ENCODE measurements at places on chromosomes 1 and 21.
A peak's percentile ranks its signal among the peaks of the same experiment; 100 is the strongest.

DNA sequence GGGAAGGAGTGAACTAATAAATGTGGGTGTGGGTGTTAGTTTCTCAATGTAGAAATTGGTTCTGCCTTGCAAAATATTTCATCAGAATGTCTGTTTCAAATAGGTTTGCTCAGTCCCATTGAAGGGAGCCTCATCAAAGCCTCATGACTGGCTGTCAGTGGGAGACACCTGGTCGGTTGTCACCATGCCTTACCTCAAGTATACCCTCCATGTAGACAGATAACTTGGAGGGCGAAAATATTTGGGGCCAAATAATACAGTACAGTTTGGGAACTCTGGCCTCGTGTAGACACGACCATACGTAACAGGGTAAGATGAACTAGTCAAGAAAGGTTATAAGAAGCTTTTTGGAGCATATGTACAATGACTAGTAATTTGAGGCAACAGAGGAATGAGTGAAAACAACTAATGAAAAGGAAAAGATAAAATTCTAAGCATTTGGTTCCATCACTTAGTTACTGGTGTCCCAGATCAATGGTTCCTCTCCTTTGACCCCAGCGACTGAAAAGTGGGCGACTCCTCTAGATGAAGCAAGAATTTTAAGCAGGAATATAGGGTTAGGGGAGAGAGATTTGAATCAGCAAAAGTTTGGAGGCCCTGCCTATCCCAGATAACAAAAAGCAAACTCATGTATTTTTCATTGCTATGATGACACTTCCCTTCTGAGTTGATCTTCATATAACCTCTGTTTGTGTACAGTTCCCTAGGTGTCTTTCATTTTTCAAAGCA is 163.9 kb downstream of the LRRC40 start:
- DNase-seq = no peak

GRCh38 chr1:207017615-207018559 is 14.7 kb downstream of the C1orf116 start:
- DNase-seq = no peak

DNA sequence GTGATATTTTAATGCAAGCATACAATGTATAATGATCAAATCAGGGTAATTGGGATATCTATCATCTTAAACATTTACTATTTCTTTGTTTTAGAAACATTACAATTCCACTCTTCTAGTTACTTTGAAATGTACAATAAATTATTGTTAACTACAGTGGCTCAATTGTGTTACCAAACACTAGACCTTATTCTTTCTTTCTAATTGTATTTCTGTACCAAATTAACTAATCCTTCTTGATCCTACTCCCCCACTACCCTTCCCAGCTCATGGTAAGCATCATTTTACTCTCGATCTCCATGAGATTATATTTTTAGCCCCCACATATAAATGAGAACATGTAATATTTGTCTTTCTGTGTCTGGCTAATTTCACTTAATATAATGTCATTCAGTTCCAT is 95.0 kb upstream of the MROH9 start:
- DNase-seq = no peak

GRCh38 chr1:8510041-8510823 is 192.3 kb downstream of the SLC45A1 start:
- DNase-seq = peak; percentile 44

Data from activated CD4-positive, alpha-beta T cell treated with anti-CD3 and anti-CD28 coated beads, Interleukin-2, amount 50 U/mL, for 1 hour (primary cell).